Activated CD4-positive, alpha-beta T cell treated with anti-CD3 and anti-CD28 coated beads, Interleukin-2, amount 50 U/mL, for 1 hour (primary cell): ENCODE measurements at places on chromosomes 16 and 17.
A peak's percentile ranks its signal among the peaks of the same experiment; 100 is the strongest.

GRCh38 chr16:3654249-3654991, at the start of gene DNASE1:
DNASE1 (plus strand) TSS chr16:3654691; CDS start chr16:3655374, 683 bp downstream.
- peak; percentile 48 for DNase-seq

- DNase-seq = peak; percentile 66
Observed at GRCh38 chr17:75289832-75290337, 652 bp upstream of the SLC25A19 start.

GRCh38 chr16:56684256-56684925, 2.1 kb downstream of the MT1X start:
- DNase-seq = no peak

DNA sequence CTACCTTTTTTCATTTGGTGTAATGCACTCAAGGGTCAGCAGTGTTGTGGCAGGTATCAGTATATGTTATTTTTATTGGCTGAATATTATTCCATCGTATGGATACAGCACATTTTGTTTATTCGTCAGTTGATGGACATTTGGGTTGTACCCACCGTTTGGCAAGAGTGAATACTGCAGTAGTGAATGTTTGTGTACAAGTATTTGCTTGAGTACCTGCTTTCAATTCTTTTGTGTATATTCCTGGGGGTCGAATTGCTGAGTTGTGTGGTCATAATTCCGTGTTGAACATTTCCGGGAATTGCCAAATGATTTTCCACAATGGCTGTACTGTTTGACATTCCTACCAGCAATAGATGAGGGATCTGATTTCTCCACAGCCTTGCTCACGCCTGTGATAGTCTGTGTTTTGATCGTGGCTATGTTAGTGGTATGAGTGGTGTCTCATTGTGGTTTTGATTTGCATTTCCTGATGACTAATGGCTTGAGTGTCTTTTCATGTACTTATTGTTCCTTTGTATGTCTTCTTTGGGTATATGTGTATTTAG, 108.4 kb downstream of the OR1D5 start:
- no peak for DNase-seq

DNA sequence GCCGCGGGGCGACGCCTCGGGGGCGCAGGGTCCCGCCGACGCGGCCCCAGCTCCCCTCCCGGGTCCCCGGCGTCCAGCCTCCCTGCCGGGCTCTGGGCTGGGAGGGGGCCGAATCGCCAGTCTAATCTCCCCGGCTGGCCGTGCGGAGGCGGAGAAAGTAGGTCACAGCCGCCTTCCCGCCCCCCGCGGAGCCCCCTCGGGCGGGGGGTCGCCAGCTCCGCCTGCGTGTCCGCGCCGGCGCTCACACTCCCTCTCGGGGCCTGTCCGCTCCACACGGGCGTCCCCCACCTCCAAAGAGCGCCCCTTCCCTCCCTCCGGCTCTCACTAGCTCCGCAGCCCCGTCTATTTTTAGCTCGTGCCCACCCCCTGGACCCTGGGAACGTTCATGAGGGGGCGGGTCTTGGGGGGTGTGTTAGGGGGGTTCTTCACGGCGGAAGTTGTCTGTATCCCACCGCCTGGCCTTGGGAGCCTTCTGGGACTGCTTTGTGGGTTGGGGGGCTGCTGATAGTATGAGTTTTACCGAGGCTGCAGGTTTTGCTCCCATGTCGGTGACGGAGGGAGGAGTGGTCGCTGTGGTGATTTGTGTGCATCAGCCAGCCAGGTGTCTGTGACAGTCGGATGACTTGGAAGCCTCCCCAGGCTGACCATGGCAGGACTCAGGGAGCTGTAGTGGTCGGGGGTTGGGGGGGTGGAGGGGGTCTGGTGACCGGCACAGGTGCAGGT, 1.1 kb downstream of the ATP1B2 start:
- DNase-seq = no peak

DNA sequence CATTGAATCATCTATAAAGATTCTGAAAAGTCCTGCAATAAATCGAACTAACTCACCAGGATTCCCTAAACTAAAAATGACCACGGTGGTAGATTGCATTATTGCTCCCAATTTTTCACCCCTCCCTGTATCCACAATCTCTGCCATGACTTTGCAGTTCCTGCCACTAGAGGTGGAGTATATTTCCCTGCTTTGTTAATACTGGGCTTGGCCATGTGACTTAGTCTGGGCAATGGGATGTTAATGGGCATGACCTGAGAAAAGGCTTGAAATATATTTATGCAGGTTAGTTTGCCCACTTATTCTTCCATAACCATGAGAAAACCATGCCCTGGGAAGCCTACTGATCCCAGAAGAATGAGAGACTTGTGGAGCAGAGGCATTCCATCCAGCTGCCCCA, 59.1 kb downstream of the NOG start:
- DNase-seq = no peak

GRCh38 chr16:50573947-50574744, 25.9 kb downstream of the NKD1 start:
- no peak for DNase-seq

- DNase-seq = no peak
Observed at GRCh38 chr16:50323335-50324011, 45.3 kb downstream of the BRD7 start.

DNA sequence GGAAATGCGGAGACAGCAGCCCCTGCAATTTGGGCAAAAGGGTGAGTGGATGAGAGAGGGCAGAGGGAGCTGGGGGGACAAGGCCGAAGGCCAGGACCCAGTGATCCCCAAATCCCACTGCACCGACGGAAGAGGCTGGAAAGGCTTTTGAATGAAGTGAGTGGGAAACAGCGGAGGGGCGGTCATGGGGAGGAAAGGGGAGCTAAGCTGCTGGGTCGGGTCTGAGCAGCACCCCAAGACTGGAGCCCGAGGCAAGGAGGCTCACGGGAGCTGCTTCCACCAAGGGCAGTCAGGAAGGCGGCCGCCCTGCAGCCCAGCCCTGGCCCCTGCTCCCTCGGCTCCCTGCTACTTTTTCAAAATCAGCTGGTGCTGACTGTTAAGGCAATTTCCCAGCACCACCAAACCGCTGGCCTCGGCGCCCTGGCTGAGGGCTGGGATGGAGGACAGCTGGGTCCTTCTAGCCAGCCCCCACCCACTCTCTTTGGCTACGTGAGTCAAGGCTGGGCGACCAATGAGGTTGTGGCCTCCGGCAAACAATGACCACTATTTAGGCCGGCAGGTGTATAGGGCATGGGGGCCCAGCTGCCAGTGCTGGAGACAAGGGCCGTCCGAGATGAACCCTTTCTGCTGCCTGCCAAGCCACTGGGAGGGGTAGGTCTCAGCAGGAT, 507 bp downstream of the SERPINF1 start:
- DNase-seq = no peak

DNA sequence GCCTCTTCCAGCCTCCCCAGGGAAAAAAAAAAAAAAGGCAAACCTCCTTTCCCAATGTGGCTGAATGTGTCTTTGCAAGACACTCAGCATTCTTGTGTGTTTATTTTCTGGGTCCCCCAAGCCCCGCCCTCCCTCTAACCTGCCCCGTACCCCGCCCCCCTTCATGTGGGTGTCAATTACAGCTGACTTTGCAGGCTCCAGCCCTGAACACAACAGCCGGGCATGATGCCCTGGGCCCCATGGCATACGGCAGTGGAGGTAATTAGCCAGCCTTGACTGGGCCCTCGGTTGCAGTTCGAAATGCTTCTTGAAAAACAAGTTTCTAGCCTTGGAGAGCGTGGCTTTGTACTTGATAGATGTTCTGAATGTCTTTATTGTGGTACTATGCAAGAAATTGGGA, 354.7 kb upstream of the RBFOX1 start:
- no peak for DNase-seq

GRCh38 chr16:24471561-24472350, 67.6 kb upstream of the RBBP6 start:
- no peak for DNase-seq

DNA sequence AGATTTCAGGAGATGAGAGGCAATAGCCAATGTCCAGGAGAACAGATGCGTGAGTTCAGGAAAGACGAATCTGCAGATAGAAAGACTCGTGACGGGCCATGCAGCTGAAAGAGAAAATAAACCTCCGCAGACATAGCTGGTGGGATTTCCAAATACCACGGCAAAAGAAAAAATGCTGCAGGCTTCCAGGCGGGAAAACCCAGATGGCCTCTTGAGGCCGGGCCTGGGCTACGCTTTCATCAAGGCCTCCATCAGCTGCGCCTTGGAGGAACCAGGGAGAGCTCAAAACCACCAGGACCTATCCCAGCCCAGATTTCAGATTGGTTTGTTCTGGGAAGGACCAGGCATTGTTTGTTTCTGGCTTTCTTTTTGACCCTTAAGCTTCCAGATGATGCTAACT, 16.7 kb downstream of the CCDC40 start:
- DNase-seq = no peak

DNA sequence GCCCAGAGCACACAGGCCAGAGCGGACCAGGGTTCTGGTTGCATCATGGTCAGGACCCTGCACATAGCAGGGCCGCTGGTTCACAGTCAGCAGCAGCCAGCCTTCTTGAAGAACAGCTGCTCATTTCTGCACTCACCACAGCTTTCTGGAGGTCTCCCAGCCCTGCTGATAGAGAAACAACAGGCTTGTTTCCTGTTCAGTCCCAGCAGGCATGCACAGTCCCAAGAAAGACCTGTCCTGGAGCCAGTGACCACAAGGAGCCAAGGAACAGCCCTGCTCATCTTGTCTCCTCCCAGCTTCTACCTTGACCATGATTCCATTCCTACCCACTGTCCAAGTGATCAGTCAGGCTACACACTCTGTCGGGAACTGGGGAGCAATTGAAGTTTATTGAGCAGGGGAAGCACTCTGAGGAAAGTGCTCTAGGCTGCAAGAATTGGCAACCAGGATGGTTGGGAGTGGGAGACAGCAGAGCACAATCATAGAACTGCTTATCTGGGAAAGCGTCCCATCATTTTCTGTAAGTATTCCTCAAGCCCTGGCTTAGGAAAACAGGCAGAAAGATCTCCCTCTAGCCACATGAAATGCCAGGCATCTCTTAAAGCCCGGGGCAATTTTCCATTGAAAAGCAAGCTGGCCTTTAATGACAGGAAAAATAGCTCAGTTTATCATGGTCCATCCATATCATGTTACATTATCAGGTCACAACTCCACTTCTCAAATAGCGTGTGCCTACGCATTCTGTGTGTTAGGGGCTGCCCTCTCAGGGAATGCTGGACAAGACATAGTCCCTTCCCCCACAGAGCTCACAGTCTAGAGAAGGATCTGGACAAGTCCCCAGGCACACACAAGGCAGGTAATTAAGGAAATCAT, 155.4 kb upstream of the FOXF1 start:
- DNase-seq = no peak

DNA sequence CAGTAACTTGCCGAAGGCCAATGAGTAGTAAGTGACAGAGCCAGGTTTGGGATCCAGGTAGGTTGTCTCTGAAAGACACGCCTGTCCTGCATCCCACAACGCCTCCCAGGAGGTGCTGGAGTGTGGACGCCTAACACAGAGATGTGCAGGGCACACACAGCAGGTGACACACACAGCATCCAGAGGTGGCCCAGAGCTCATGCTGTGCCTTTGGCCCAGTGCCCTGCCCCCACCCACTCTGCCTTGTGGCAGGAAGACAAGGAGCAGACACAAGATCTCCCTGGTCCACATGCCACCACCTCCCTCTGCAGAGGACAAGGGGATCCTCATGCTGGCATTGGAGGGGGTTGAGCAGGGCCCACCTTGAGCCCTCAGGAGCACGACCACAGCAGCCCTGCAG, 14.7 kb upstream of the STH start:
- DNase-seq = no peak

DNA sequence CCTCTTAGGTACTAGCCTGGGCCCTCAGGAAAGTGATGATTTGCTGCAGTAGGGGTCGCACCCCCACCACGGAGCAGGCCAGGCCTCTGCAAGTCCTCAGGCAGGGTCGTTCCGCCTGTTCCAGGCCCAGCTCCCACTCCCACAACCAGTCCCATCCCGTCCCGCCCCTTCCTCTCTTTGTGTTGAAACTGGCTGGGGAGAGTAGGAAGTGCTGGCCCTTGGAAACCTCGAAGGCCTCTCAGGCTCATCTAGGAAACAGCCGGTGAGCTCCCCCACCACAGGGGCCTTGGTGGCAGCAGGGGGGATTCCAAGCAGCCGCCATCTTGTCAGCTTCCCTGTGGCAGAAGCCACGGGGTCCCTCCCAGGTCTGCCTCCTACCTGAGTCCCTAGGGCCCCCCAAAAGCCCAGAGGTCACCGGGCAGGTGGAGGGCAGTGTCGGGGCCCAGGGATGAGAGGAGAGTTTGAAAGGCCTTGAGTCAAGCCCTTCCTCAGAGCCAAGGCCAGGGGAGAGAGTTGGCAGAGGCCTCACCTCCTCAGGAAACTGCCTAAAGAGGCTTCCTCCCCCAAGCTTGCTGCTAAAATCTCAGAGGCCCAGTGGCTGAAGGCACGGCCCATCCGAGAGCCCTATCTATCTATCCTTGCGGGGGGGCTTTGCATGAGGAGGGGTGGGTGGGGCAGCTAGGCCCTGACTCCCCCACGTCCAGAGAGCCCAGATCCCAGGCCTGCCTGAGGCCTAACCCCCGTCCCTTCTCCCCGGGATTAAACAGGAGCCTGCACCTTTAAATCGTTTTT, 22.2 kb downstream of the MMP15 start:
- DNase-seq = no peak

DNA sequence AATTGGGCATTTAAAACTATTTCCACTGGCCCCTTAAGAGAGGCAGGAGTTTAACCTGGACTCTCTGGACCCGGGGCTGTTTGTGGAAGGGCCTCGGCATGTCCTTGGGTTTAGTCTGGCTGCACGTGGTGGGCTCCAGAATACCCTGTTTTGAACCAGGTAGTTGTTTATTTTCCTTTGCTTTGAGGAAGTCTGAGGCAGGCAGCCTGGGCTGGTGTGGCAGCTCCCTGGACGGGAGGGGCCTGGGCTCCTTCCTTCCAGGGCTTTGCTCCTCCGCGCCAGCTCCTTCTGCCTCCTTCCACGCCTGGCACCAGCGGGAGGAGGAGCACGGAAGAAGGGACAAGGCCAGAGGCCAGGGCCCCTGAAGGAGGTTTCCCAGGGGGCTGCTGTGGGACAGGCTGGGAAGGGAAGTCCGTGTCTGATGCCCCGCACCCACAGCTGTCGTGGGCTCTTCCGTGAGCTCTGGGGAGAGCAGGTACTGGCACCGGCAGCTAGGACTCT, 15.5 kb downstream of the BANP start:
- DNase-seq = no peak

DNA sequence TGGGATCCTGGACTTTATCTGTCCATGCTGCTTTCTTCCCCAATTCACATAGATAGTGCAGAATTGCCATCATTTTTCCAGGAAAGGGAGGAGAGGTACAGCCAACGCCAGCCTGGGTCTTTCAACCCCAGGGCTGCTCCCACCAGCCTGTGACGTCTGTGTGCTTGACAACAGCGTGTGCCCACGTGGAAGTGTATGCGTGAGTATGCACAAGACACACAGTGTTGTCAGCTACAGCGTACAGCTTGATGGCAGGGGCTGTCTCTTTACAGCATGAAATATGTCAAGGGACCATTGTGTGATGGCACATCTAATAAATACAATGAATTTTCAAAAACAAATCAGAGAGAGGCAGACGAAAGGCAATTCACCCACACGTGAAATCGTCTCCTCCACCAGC, 62.3 kb downstream of the GSG1L start:
- no peak for DNase-seq

- no peak for DNase-seq
Observed at GRCh38 chr16:13875614-13876284, 44.2 kb upstream of the ERCC4 start.
